Left colon (tissue), 2 donors: ENCODE measurements at places on chromosomes 3 and 15. TPM values are rescaled to one million over a fixed set of nuclear protein-coding genes. Genes with fewer than 3 reads are reported as not detected.

Gene SPTBN5
- 1.4 TPM for total RNA-seq

Gene C3orf33
- 2.9 TPM for total RNA-seq

Gene NEK11
- 3.6 TPM for total RNA-seq

Gene MOBP
- total RNA-seq: 0.27 TPM

Gene IGF2BP2
- total RNA-seq: 73.0 TPM

Gene HESX1
- total RNA-seq: not detected

Gene AEN
- 11.4 TPM for total RNA-seq

Gene VIPR1
- 128 TPM for total RNA-seq

Gene CHST2
- 2.8 TPM for total RNA-seq

Gene CDV3
- 137 TPM for total RNA-seq

Gene C3orf80
- total RNA-seq: 0.31 TPM

Gene TEX55
- total RNA-seq: not detected

Gene GABRA5
- not detected for total RNA-seq

Gene ZNF501
- total RNA-seq: 1.3 TPM

Gene SYNM
- total RNA-seq: 96.5 TPM

Gene FOXB1
- total RNA-seq: not detected

Gene CCDC54
- total RNA-seq: not detected

Gene IL16
- 2.1 TPM for total RNA-seq

Gene HTR3C
- total RNA-seq: not detected

Gene CEMIP
- 1.1 TPM for total RNA-seq

Gene DUOX1
- total RNA-seq: 0.56 TPM

Gene CIB2
- 12.0 TPM for total RNA-seq

Gene TMEM45A
- total RNA-seq: 1.9 TPM

Gene CA12
- total RNA-seq: 255 TPM

Gene GPR149
- not detected for total RNA-seq

Gene PDCD7
- total RNA-seq: 14.9 TPM

Gene CCR5
- total RNA-seq: 0.55 TPM

Gene CLEC3B
- total RNA-seq: 13.7 TPM

Gene SCN11A
- total RNA-seq: 0.61 TPM

Gene CEP70
- 35.8 TPM for total RNA-seq

Gene MAP6D1
- 1.3 TPM for total RNA-seq

Gene TMEM266
- not detected for total RNA-seq

Gene JAGN1
- total RNA-seq: 40.9 TPM
